MG63 (cell line): ENCODE measurements at places on chromosomes 13 and 19.

DNA sequence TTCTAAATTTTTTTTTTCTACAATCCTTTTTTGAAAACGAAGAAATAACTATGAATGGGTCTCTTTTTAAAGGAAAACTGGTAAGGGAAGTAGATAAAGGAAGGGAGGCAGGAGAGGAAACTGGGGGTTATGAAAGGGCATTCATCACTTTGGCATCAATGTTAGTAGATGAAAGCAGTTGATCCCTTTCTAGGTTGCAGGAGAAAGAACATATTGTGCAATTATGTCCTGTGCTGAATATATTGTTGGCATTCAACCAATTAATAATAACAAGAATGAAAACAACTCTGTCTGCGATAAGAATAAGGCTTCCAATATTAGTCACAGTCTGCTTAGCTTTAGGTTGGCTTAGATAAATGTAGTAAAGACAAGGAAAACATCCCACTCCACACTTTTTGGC is 796.8 kb upstream of the KLHL1 start:
- DNase-seq: no peak

DNA sequence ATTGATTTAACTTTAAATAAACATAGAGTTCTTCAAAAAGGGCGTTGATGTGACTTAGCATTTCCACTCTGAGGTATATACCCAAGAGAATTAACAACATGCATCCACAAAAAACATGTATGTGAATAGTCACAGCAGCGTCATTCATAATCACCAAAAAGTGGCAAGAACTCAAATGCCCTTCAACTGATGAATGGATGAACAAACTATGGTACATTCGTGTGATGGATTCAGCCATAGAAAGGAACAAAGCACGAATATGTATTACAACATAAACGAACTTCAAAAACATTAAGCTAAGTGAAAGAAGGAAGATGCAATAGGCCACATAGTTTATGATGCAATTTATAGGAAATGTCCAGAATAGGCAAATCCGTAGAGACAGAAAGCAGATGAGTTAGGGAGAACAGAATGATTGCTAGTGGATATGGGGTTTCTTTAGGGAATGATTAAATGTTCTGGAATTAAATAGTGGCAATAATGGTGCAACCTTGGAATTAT is 72.3 kb upstream of the UQCRFS1 start:
- DNase-seq: no peak

- DNase-seq: no peak
Observed at GRCh38 chr19:21084343-21084742, 2.3 kb downstream of the ZNF714 start.

GRCh38 chr19:41960973-41961372 is 1.9 kb upstream of the RABAC1 start:
- DNase-seq: no peak

DNA sequence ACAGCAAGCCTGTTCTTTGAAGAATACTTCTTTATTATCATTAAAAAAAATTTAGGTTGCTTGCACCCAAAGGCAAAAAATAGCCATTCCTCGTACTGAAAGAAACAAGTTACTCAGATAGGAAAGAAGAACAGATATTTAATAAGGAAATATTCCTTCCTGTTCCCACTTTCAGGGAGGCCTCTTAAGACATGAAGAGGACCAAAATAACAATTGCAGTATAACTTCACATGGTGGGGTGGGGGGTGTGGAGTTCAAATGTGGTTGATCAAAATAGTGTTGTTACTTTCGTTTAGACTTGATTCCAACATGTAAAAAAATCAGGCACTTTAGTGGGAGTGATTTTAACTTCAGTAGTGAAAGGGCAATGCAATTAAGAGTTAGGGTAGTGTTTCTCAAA is 3.6 kb downstream of the RGCC start:
- no peak for DNase-seq

- DNase-seq: peak; percentile 75
Observed at GRCh38 chr19:46755077-46755852, 9.0 kb upstream of the STRN4 start.

- no peak for DNase-seq
Observed at GRCh38 chr13:70520275-70521036, 412.2 kb upstream of the KLHL1 start.

GRCh38 chr19:52533901-52534300 is 6.4 kb downstream of the ZNF808 start:
- DNase-seq: no peak

GRCh38 chr13:28423010-28423409 is 71.9 kb downstream of the FLT1 start:
- DNase-seq: no peak

DNA sequence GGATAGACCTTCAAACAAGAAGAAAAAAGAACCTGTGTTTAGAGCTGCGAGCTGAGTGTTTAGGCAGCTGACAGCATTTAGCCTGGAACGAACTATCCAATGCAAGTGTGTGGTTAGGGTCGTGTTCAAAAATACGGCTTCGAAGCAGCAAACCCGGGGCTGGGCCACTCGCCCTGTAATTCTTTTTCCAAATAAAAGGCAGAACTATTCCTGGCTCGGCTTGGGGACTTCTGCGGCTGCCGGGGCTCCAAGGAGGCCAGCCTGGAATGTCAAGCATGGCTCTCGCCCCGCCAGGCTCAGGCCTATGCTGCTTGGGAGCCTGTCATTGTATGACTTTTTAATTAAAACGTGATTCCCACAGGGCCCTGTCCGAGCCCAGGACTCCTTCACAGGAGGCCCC is 51.7 kb upstream of the KLF2 start:
- DNase-seq: no peak

DNA sequence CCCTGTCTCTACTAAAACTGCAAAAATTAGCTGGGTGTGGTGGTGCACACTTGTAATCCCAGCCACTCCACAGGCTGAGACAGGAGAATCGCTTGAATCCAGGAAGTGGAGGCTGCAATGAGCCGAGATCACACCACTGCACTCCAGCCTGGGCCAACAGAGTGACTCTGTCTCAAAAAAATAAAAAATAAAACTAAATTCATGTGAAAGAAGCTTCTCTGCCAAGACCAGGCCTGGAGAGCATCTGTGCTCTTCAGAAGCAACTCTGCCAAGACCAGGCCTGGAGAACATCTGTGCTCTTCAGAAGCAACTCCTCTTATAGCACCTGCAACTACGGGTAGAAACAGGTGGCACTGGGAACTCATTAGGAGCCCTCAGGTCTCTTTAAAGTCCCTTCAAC is 37.7 kb downstream of the CRYL1 start:
- no peak for DNase-seq

- DNase-seq: no peak
Observed at GRCh38 chr13:108834193-108834592, 204.8 kb downstream of the MYO16 start.

- DNase-seq: no peak
Observed at GRCh38 chr13:29993196-29993595, 142.8 kb upstream of the UBL3 start.

DNA sequence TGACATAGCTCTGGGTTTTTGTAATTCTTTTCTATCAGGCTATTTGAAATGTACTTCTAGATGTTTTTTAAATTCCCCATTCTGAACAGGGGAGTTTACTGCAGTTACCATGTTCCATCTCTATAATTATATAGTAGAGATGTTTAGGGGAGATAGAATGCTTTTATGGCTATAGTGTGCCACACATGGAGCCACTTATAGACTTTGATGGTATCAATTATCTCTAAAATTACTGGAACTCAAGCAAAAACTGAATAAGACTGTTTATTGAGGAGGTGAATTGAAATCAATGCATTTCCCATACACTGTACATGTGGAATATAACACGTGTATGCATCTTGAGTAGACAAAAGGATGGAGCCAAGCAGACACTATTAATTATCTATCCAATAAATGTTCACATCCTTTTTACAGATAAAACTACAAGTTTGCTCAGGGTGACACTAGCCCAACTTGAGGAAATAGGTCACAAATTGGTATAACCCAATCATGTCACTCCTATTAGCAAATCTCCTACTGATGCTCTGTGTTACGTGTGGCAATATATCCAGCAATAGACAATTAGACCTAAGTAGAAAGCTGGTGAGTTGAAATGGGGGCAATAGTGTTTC is 1882.6 kb downstream of the PCDH9 start:
- no peak for DNase-seq

- DNase-seq: no peak
Observed at GRCh38 chr13:64480211-64480610, 2749.9 kb downstream of the PCDH9 start.

DNA sequence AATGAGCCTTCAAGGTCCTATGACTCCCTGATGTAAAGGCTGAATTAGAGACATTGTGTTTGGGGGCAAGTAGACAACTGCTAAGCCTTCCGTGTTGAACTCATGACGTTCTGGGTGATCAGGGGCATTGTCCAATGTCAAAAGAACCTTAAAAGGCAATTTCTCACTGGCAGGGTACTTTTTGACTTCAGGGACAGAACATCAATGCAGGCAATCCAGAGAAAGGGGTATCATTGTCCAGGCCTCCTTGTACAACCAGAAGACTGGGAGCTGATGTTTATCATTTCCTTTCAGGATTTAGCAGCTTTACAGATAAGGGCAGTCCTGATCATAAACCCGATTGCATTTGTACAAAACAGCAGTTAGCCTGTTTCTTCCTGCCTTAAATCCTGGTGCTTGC is 25.0 kb upstream of the SMAD9 start:
- DNase-seq: no peak

DNA sequence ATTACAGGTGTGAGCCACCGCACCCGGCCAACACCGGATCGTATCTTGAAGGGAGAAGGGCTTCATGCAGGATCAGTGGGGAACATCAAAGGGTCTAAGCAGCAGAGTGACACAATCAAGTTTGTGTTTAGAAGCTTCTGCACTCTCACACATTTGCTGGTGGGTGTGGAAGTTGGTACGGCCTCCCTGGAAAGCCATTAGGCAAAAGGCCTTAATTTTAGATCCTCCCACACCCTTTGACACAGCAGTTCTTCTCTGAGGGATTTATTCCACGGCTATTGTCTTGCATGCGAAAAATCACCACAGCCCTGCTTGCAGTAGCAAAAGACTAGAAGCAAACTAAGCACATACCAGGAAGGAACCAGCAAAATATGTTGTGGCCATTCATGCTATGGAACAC is 18.3 kb upstream of the SLC1A5 start:
- DNase-seq: no peak

GRCh38 chr13:48831248-48831647 is 144.5 kb upstream of the FNDC3A start:
- no peak for DNase-seq

DNA sequence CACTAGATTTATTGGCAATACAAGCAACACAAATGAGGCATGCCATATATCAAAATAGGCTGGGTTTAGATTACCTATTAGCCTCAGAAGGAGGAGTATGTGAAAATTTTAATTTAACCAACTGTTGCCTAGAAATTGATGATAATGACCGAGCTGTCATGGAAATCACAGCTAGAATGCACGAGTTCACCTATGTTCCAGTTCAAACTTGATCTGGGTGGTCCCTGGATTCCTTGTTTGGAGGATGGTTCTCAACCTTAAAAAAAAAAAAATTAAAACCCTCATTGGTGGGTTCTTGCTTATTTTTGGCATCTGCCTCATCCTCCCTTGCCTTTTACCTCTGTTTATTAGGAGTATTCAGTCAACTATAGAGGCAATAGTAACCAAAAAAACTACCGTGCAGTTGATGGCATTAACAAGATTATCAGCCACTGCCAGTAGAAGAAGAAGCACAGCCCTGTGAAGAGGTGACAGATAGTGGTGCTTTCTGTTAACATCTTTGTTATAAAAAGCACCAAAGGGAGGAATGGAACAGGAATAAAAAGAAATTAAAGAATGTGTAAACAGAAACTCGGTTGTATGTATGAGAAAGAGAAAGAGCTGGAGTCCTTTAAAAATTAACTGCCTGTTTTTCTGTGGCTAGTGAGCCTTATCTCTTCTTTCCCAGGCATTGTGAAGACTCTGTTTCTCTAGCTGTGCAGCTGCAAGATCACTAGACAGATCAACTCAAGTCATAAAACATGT is 106.4 kb downstream of the ZNF429 start:
- DNase-seq: no peak

GRCh38 chr19:5152767-5153532 is 184.0 kb downstream of the KDM4B start:
- no peak for DNase-seq

DNA sequence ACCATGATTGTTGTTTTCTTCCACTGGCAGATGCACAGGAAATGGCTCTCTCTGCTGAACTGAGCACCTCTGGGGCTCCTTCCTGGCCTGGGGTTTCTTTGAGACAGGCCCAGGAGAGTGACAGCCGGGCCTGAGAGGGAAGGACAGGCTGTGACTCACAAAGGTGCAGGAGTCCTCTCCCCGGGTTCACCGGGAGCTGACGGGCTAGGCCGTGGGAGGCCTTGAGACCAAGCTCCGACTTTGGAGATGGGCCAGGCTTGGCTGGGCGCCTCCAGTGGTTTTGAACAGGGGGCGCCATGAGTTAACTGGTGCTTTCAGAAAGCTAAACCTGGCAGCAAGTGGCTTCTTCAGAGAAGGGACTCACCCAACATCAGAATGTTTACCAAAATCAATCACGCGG is 143.4 kb downstream of the URI1 start:
- no peak for DNase-seq

DNA sequence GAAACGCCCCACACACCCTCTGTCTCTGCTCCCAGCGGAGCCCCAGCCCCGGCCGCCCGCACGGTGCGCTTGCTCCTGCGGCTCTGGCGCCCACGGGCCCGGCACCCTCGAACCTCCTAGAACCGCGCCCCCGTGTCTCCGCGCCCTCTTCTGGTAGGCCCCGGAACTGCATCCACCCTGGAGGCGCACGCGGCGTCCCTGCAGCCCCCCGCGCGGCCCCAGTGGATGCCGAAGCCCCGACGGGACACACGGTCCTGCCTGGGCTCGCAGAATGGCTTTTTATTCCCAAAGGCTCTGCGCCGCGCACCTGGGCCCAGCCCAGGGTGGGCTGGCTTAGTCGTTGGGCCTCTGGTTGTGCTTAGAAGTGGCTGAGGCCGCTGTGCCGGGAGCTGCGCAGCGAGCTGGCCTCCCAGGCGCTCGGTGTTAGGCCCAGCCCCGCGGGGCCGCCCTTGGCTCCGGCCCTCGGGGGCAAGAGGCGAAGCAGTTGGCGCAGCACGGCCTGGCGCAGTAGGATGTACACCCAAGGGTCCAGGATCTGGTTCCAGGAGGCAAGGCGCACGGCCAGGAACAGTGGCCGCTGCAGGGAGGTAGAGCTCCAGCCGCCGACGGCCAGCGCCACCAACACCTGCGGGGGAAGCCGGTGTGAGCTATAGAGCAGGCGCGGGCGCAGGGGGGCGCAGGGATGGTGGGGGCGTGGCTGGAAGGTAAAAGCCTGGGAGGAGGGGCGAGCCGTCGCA is 2.8 kb downstream of the PTGER1 start:
- peak; percentile 57 for DNase-seq

DNA sequence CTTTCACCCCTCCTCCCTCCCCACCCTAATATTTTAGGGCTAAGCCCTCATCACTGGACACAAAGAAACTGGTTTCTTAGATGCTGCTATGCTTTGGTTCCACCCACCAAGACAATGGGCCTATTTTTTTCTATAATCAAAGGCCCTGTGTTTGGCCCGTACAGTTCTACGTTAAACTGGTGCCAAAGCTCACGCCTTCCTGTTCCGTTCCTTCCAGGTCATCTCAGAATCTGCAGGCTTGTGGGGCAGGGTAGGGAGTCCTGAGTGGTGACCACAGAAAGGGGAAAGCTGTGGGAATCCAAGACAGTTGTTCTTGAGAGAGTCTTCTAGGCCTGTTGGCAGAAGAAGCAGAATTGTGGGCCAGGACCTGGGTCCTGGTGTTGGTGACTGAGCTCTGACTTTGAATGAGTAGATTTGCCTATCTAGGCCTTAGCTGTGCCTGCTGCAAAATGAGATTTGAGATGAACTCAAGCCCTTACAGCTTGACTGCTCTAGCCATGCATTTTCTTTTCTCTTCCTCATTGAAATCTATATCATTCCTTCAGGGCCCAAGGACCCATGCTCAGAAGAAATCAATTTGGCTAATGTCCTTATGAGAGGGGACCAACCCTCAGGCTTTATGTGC is 19.1 kb upstream of the CXCL17 start:
- DNase-seq: no peak
